ENCODE measurements at places on chromosomes 2 and 18.

- DNase-seq = no peak
Observed at GRCh38 chr2:28052691-28053090, 162.2 kb downstream of the BABAM2 start.

- DNase-seq = no peak
Observed at GRCh38 chr18:35071819-35072247, 30.6 kb downstream of the MAPRE2 start.

GRCh38 chr2:49224426-49225010 is 70.2 kb upstream of the FSHR start:
- no peak for DNase-seq

DNA sequence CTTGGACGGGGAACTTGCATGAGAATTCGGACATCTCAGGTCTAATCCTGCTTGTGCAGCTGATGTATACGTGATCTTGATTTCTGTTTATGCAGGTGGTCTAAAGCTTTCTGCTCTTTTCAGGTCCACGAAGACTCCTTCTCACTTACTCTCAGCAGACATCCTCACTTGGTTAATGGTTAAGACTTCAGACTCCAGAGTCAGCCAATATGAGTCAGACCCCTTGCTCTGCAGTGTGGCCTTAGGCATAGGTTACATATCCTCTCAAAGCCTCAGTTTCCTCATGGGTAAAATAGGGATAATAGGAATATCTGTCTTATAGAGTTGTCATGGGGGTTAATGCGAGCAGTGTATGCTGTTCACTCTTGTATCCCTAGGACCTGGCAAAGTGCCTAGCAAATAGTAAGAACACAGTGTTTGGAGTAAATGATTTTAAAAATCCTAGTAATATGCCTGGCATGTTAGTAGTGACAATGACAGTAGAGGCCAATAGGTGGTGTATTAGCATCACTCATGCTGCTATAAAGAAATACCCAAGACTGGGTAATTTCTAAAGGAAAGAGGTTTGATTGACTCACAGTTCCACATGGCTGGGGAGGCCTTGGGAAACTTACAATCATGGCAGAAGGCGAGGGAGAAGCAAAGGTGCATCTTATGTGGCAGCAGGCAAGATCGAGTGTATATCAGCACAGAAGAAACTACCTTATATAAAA is 42.3 kb downstream of the XRCC5 start:
- DNase-seq = no peak

DNA sequence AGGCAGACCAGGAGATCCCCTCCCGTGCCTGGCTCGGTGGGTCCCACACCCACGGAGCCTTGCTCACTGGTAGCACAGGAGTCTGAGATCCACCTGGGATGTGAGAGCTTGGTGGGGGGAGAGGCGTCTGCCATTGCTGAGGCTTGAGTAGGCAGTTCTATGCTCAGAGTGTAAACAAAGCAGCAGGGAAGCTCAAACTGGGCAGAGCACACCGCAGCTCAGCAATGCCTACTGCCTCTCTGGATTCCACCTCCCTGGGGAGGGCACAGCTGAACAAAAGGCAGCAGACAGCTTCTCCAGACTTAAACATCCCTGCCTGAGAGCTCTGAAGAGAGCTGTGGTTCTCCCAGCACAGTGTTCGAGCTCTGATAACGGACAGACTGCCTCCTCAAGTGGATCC is 85.1 kb downstream of the UGP2 start:
- DNase-seq = no peak

GRCh38 chr2:28268386-28268785 is 124.3 kb upstream of the FOSL2 start:
- DNase-seq = no peak

DNA sequence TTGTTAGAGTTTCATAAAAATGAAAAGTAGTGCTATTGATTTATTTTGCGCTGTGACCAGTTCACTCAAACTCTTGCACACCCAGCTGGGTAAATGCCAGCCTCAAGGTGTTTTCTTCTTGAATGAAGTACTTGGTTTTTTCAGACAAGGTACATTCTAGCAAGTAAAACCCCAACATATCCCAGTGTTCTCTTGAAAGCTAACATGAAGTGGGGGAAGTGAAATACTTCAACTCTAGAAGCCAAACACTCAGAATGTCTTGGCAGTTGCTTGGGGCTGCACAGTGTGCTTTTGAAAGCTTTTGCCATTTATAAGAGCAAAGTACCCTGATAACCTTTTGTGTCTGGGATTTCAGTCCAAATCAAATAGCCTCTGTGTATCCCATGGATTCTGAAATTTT is 13.4 kb downstream of the NPAS2 start:
- no peak for DNase-seq

GRCh38 chr2:54655046-54655809 is 68.2 kb upstream of the EML6 start:
- no peak for DNase-seq

GRCh38 chr18:23585007-23585871 is 1.1 kb downstream of the NPC1 start:
- DNase-seq = no peak

GRCh38 chr18:28086670-28087552 is 90.0 kb downstream of the CDH2 start:
- no peak for DNase-seq

DNA sequence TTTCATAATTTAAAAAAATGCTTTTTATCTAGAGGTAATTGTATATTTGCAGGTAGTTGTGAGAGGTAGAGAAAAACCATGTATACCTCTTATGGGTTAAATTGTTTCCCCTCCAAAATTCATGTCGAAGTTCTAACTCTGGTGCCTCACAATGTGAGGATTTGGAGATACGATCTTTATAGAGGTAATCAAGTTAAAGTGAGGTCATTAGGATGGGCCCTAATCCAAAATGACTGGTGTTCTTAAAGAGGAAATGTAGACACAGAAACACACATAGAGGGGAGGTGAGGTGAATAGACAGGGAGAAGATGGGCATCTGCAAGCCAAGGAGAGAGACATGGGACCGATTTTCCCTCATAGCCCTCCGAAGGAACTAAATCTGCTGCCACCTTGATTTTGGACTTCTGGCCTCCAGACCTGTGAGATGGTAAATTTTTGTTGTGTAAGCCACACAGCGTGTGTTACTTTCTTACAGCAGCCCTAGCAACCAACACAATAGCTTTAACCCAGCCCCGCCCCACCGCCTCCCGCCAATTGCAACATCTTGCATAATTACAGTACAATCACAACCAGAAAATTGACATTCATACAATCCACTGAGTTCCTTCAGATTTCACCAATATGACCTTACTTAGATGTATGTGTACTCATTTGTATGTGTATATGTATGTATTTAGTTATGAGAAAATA is 208.9 kb downstream of the MIB1 start:
- no peak for DNase-seq

- DNase-seq = no peak
Observed at GRCh38 chr2:67532387-67532786, 135.3 kb downstream of the ETAA1 start.

DNA sequence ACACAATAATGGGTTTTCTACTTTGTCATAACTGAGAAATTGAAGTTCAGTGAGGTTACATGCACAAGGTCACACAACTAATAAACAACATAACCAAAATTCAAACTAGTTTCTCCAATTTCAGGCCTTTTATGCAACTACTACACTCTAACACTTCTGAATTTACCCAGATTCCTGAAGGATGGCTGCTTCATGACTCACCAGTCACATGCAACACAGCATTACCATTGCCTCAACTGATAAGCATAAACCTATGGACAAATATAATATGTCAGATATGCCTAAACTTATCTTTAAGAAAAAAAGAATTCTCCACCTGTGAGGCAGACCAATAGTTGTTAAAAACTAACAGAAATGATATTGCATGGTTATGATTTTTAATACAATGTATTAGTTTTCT is 586.5 kb upstream of the SLC8A1 start:
- no peak for DNase-seq

DNA sequence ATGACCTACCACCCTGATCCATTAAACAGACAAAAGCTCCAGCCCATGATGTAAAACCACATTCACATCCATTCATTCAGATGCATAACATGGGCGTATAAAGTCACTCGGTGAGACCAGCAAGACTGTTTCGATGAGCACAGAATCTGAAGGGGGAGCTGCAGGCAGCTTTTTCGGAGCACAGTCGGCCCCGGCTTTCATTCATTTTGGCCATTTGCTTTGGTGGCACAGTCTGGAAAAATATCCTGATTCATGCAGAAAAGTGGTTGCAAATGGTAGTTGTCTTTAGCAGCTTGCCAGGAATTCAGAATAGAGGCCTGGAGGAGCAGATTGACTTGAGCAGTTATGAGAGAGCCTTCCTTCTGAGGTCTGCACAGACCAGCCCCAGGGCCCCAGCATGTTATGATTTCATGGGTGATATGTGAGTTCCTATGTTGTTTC is 11.2 kb downstream of the ARID5A start:
- DNase-seq = no peak

GRCh38 chr2:54271843-54272627 is 16.0 kb upstream of the TSPYL6 start:
- no peak for DNase-seq

DNA sequence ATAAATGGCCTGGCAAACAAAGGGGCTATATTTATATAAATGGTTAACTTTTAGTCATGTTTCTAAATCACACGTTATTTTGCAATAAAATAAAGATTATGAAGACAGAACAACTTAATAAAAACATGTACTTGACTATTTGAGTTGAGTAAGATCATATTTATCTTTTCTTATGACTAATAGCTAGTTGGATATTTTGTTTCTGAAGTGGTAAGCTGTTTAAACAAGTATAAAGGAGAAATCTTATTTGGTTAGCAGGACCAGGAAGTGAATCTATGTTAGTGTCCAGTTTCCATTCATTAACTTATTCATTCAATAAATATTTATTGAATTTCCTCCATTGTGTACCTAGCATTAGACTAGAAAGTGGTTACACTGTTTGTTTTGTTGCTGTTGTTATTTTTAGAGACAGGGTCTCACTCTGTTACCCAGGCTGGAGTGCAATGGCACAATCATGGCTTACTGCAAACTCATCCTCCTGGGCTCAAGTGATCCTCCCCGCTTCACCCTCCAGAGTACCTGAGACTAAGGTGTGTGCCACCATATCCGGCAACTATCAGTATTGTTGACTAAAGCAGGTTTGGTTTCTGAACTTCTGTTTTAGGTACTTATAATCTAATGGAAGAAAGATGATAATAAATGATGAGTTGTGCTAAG is 312.6 kb downstream of the DPP10 start:
- no peak for DNase-seq

DNA sequence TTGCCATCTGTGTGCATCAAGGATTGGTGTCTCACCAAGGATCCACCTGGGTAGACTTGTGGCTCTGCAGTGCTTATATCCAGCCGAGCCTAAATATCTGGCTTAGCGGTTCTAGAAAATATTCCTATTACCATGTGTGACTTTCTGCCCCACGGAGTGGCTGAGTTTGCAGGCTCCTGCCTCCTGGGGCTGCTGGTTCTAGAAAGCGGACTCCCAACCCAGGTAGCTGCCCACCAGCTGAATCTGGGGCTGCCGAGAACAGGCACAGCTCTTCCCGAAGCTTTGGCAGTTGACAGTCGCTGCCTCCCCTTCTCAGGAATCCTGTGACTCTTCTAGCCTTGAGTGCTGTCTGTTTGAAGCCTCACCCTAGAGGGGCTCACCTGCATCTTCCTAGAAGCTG is 104.6 kb downstream of the TPGS2 start:
- no peak for DNase-seq

DNA sequence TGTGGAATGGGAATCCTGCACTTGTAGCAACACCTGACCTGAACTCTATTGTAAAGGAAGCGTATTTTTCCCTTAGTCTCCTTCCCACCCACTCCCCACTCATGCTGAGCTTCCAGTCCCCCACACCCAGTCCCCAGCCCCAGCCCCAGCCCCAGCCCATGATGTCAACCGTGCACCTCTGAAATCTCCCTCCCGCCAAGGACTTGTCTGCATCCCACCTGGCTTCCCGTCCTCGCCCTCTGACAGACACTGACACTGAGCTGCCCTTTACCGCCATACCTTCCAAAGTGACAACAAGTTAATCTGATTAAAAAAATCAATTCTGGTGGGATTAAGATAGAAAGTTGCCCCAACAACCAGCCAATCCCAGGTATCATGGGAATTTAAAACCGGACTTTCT is 213.6 kb upstream of the CELF4 start:
- no peak for DNase-seq

- no peak for DNase-seq
Observed at GRCh38 chr2:28471214-28471613, 24.6 kb upstream of the PLB1 start.

- DNase-seq = no peak
Observed at GRCh38 chr2:176076796-176077195, 7.0 kb downstream of the EVX2 start.

GRCh38 chr18:61057443-61057842 is 275.8 kb upstream of the CDH20 start:
- no peak for DNase-seq

DNA sequence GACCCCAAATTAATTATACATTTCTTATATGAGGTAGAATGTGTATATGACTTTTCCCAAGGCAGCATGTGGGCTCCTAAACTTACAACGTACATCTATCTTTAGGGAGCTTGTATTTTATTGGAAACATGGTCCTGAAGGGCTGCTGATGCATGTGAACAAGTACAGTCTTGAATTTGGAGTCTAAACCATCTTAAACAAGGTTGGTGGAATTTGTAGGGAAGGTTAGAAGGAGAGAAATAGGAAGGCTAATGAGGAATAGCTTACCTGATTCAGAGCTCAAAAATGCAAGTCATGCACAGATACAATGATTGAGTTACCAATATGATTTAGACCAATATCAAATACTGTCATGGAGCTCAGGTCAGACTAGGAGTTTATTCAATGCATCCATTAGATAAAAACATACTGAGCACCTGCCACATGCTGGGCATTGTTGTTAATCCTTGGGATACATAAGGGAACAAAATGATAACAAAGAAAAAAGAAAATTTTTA is 458.6 kb upstream of the ETAA1 start:
- no peak for DNase-seq

- no peak for DNase-seq
Observed at GRCh38 chr2:66674087-66674486, 239.2 kb downstream of the MEIS1 start.

DNA sequence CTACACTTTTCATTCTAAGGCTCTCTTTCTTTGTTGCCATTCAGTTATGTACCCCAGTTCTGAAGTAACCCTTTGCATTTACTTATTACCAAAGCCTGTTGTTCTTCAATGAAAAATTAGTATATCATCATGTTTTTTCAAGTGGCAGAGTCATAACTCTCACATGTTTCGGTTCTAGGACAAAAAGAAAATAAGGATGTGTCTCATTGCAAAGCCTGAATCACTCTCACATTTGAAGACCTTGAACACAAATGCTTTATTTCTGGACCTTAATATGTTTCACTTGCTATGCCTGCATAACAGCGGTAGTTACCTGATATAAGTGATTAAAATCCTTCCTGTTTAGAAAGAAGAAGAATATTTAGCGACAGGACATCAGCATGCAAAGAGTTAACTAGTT is 49.1 kb downstream of the ZEB2 start:
- no peak for DNase-seq
